Left lobe of liver (tissue), 2 donors: ENCODE measurements at places on chromosomes 2 and 18. TPM values are rescaled to one million over a fixed set of nuclear protein-coding genes. Genes with fewer than 3 reads are reported as not detected.

NEU2 gene
- total RNA-seq, result not detected

GRCh38 chr2:112001136-112001715 is 53.8 kb upstream of the TMEM87B start:
- no peak for DNase-seq

GREB1L gene
- 4.3 TPM for total RNA-seq

COLEC11 gene
- total RNA-seq, result 40.1 TPM

ARHGAP15 gene
- total RNA-seq, result 2.3 TPM

GDF7 gene
- total RNA-seq, result 3.5 TPM

GRCh38 chr2:73984203-73984921 is at the start of gene TET3:
TET3 (plus strand) TSS chr2:73984910; CDS start chr2:73986404, 1,494 bp downstream.
- DNase-seq, result no peak

ZNF521 gene
- total RNA-seq, result 1.6 TPM

- no peak for DNase-seq
These were observed 101.8 kb upstream of the MAP2 start for GRCh38 chr2:209322041-209322440.

DNAH7 gene
- 0.35 TPM for total RNA-seq

CAPN14 gene
- not detected for total RNA-seq

DNA sequence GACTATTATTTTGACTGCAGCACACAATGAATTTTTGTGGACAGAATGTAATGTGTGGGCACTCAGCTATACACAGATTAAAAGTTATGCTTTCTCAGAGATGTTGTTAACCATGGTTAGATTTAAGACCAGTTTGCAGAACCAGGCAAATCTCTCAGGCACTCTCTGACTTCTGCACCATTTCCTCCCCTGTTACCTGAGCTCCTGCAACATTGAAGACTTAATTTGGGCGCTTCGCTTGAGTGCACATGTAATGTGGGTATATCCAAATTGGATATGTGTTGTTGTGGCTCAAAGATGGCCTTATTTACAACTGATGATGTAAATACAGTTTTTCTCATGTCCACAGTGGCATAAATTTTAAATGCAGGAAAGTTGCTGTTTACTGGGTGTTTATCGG is 469.4 kb downstream of the PTPRM start:
- no peak for DNase-seq

- DNase-seq, result no peak
These were observed 248.9 kb downstream of the ANAPC1 start for GRCh38 chr2:111634995-111635538.

DNA sequence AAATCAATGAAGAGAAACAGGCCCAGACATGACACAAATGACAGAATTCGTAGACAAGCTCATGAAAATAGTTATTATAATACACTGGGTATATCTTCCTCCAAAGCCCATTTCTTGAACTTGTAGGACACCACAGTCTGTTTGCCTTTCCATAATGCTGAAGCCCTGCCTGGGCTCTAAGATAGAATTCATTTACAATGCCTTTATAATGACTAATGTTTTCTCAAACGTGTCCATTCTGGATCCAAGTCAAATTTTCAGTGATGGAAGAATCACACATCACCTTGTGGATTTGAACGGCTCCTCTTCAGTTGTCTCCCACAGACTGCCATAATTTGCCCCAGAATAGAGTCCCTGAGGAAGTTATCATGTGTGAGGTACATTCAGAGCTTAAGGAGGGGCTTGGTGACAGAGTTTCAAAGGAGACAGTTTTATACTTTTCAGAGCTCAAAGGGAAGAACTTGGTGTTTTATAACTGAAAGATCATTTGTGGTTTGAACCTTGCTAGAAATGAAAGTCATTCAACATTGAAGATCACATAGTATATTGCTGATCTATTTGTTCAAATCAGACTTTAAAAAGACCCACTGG is 38.2 kb downstream of the CASP8 start:
- no peak for DNase-seq

DNA sequence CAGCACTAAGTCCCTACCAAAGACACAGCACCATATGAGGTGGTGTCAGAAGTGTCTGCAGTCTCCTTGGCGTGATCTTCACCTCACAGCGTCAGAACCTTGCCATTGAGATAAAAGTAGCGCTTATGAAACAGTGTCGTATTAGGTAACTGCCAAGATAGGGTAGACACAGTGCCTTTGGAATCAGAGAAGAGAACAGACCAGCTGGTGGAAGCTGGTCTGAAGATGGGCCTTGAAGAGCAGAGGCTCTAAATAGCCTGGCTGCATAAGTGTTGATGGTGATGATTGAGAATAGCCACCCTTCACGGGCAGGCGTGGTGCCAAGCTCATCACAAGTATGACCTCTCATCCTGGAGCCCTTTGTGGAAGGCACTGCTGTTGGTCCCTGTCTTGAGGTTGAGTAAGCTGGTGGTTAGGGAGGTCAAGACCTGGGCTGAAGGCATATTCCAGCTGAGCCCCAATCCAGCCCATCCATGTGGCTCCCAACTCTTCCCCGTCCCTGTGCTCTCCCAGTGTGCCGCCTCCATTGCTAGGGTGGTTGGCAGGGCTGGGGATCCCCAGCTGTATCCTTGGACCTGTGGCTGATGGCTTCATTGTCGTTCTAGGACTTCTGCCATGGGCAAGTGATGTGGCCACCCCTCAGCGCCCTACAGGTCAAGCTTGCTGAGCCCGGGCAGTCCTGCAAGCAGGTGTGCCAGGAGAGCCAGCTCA is 187.4 kb downstream of the MGAT5 start:
- DNase-seq, result no peak
